Activated naive CD4-positive, alpha-beta T cell (primary cell): ENCODE measurements at places on chromosomes 16 and 17.

DNA sequence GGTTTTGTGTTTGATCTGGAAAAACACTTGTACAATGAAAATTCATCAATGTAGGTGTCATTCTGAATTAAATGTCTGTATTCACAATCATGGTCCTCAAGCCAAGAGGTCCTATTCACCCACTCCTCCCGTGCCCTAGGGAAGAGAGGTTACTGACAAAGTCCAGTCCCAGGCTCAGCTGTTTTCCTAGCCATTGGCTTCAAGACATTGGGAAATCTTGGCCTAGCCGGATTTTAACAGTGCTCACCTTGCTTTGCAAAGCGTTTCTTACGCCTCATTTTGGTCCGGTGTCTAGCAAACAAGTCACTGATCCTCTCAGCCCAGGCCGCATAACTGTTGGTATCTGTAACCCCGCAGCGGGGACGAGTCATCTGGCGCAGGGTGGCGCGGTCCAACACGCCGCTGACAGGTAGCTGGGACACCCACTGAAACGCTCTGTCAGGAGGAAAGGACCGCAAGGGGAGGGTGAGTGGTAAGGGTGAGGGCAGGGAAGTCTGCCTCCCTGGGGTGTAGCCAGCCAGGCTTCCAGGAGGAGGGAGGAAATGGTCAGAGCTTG lies 16.7 kb downstream of the MMP28 start:
- no peak for DNase-seq

DNA sequence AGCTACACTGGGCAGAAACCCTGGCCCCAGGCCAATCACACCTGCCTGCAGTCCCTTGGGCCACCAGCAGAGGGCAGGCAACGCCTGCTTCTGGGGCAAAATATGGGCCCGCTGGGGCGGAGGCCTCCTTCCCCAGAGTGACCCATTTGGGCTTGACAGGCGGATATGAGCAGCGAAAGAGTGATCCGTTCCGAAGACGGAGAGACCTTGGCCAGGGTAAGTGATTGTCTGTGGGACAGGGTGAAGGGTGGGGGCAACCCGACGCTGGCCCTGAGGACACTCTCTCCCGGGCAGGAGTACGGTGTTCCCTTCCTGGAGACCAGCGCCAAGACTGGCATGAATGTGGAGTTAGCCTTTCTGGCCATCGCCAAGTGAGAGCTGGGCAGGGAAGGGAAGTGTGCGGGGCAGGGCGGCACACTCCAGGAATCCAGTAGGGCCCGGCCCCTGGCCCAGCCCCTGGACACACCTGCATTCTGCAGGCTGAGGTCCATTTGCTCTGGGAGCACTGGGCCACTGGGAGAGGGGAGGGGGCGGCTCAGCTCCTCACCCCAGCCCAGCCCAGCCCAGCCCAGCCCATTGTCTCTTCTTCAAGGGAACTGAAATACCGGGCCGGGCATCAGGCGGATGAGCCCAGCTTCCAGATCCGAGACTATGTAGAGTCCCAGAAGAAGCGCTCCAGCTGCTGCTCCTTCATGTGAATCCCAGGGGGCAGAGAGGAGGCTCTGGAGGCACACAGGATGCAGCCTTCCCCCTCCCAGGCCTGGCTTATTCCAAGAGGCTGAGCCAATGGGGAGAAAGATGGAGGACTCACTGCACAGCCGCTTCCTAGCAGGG lies 3.5 kb upstream of the NHERF1 start:
- DNase-seq: peak; percentile 76

- no peak for DNase-seq
These were observed 29.0 kb downstream of the ZC3H18 start for GRCh38 chr16:88599092-88599733.

DNA sequence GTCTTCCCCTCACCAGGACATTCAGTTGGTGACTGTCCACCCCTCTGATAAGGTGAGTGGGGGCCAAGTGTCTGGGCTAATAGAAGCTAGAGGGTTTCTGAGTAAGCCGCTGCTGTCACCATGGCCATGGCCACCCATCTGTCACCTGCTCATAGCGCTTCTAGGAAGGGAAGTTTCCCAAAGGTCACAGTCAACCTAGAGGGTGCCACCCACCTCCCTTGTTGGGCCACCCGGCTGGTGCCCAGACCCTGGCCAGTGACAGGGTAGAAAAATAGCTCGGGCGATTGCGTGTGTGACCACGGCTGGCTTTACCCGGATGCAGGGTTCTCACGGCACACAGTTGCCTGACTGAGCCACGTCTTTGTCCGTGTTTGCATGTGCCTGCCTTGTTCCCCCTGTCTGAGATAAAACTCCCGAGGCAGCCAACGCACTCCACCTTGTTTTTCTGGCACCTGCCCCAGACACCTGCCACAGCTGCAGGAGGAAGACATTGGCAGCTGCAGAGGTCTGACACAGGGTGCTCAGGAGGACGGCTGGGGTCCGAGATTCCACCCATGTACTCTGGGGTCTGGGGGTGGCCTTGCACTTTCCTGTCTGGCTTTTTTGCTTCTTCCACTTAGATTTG lies 809 bp downstream of the PIRT start:
- DNase-seq: no peak

- no peak for DNase-seq
These were observed 15.7 kb downstream of the PDILT start for GRCh38 chr16:20388854-20389253.

GRCh38 chr16:84312783-84313382 lies 18.2 kb downstream of the WFDC1 start:
- DNase-seq: no peak

GRCh38 chr16:67919622-67920221 lies 11.9 kb downstream of the CTRL start:
- no peak for DNase-seq

DNA sequence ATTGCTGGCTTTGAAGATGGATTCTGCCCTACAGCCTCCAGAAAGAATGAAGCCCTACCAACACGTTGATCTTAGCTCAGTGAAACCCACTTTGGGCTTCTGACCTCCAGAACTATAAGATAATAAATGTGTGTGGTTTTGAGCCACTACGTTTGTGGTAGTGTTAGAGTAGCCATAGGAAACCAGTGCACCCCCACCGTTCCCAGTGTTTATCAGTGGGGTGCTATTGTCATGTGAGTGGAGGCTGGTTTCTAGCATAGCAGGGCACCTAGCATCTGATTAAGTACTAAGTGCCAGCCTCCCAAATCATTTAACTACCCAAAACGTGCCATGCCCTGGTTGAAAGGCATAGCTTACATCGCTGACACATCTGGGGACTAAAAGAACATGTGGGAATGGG lies 423.9 kb downstream of the UTP18 start:
- no peak for DNase-seq

DNA sequence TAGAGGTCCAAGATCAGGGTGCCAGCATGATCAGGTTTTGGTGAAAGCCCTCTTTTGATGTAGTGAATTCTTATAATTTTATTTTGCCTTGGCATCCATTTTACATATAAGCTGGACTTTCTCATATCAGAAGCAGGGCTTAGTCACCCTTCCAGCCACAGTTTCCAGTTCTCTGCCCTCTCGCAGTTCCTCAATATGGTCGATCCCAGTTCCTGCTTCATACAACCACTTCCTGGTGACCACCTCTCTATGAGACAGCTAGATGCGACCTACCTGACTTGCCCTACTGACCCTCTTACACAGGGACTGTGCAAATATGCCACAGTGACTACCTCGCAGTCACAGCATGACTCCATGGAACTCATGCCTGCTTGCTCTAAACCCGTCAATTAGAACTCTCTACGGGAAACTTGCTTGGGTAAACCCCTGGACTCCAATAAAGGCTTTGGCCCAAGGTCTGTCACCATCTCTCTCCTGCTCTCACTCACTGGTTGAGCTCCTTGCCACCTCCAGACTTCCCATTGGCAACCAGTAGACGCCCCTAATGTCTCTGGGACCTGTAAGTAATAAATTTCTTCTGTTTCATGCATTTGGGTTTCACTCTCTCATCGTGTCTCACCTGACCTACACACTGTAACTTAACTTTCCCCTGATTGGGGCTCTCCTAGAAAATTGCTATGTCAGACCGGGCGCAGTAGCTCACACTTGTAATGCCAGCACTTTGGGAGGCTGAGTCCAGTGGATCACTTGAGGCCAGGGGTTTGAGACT lies 21.4 kb downstream of the CD300LG start:
- DNase-seq: no peak

DNA sequence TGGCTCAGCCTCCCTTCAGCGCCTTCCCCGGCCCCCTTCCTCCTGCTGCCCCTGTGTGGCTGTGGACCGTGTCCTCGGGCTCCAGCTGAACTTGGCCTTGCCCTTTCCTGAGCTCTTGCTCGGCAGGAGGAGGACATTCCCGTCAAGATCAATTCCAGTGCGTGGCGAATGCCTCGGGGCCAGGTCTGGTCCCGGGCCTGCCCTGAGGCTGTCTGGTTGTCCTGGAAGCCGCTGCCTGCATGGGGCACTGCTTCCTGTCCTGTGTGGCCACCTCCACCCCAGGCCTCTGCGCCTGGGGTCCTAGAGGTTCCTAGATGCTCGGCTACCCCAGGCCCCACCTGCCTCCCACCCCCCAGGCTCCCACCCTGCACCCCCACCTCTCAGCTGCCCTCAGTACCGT lies 12.8 kb downstream of the BAHCC1 start:
- no peak for DNase-seq

DNA sequence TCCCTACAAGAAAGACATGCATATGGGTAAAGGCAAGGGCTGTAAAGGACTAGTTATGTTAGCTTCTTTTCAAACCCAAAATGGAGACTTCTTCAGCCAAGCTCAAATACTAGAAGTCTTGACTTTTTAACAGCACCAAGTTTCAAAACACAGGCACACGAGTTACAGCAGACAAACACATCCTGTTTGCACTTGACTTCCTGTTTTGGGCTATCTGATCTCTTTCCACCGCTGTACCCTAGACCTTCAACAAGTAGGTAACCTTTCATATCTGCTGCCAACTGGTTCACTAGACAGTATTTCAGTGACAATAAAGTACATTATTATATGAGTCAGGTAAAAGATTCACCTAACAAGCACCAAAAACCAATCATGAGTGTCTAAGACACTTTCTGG lies 12.3 kb downstream of the RFFL start:
- DNase-seq: no peak

GRCh38 chr16:11437069-11437468 lies 91.8 kb downstream of the RMI2 start:
- DNase-seq: no peak

- DNase-seq: no peak
These were observed 383.0 kb downstream of the MAF start for GRCh38 chr16:79217375-79218011.

DNA sequence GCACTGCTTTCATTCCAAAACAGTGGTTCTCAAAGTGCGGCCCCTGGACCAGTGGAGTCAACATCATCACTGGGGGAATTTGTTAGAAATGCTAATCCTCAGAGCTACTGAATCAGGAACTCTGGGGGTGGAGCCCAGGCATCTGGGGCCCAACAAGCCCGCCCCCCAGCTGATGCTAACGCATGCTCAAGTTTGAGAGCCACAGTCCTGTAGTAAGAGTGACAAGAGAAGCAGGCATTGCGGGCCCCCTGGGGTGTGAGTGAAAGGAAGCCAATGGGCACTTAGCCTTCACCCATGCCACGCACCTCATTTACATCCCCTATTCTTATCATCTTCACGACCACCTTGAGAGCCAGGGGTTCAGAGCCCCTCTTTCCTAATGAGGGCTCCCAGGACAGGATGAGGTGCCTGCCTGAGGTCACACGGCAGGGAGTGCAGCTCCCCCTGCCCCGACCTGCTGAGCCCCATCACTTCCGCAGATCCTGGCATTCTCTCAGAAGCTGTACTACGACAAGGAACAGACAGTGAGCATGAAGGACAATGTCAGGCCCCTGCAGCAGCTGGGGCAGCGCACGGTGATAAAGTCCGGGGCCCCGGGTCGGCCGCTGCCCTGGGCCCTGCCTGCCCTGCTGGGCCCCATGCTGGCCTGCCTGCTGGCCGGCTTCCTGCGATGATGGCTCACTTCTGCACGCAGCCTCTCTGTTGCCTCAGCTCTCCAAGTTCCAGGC lies 9.1 kb downstream of the CA4 start:
- DNase-seq: no peak

DNA sequence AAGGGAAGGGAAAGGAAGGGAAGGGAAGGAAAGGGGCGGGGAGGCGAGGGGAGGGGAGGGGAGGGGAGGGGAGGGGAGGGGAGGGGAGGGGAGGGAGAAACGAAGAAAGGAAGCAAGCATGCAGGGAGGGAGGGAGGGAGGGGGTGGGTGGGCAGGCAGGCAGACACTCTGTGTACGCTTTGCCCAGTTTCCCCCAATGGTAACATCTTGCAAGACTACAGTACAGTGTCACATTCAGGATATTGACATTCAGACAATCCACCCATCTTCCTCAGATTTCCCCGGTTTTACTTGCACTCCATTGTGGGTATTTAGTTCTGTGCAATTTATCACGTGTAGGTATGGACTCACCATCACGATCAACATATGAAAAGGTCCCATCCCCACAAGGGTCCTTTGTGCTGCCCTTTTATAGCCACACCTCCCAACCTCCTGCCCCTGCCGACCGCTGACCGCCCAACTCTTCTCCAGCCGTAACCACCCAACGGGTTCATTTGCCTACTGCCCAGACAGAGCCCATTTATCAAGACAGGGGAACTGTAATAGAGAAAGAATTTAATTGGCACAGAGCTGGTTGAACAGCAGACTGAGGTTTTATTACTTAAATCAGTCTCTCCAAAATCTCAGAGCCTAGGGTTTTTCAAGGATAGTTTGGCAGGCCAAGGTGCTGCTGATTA lies 91.4 kb upstream of the FA2H start:
- DNase-seq: no peak

DNA sequence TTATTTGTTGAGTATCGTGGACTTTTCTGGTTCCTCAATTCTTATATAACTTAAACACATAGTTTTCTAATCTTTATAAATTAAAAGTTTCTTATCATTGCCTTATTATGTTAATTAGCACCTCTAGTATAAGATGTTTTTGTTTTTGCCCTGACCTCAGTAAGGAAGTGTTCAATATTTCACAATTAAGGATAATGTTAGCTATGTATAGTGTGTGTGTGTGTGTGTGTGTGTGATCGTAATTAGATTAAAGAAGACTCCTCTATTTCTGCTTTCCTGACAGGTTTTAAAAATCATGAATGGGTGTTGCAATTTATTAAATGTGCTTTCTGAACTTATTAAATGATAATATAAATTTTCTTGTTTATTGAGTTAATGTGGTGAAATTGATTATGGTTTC lies 12.0 kb downstream of the IL21R start:
- DNase-seq: no peak

- no peak for DNase-seq
These were observed 1.8 kb upstream of the NECAB2 start for GRCh38 chr16:83966153-83966696.

GRCh38 chr17:13638855-13639458 lies 37.2 kb upstream of the HS3ST3A1 start:
- DNase-seq: no peak

DNA sequence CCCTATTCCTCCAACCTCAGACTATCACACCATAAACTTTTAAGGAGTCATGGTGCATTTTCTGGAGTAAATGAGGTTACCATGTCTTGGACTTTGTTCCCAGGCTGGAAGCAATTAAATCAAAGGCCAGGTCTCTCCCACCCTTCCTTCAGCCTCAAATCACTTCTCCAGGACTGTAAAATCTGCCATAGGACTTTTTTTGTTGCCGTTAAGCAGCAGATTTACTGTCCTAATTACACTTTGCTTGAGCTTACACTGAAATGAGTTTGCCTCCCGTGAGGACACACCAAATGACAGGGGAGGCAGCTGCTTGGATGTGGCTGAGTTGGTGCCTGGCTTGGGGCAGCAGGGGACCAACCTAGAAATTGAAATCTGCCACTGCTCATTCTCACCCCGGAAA lies 14.7 kb downstream of the DCAKD start:
- DNase-seq: no peak
